Fibroblast of the aortic adventitia (primary cell): ENCODE measurements at places on chromosomes 5 and 9. TPM values are rescaled to one million over a fixed set of nuclear protein-coding genes. Genes with fewer than 3 reads are reported as not detected.

Gene GFI1B
- total RNA-seq: not detected in 2 replicates

Gene GDA
- total RNA-seq: 0.90 TPM in 1 of 2 replicates, not detected in the other

Gene CRHBP
- 6.4 TPM in 1 of 2 replicates, not detected in the other for total RNA-seq

Gene PRLR
- total RNA-seq: 0.63 and 1.6 TPM in 2 replicates

Gene NREP
- total RNA-seq: 42.0 and 102 TPM in 2 replicates

Gene PCDHB12
- total RNA-seq: 0.18 and 0.25 TPM in 2 replicates

Gene SLC36A3
- total RNA-seq: not detected in 2 replicates

Gene PAXX
- total RNA-seq: 7.1 and 18.3 TPM in 2 replicates
